ENCODE measurements at places on chromosomes 2 and 18.

GRCh38 chr2:190677255-190677654, 28.4 kb downstream of the NAB1 start:
- DNase-seq: peak; percentile 71

- peak; percentile 5 for DNase-seq
Measured at GRCh38 chr2:37507703-37508102, 163.3 kb downstream of the QPCT start.

DNA sequence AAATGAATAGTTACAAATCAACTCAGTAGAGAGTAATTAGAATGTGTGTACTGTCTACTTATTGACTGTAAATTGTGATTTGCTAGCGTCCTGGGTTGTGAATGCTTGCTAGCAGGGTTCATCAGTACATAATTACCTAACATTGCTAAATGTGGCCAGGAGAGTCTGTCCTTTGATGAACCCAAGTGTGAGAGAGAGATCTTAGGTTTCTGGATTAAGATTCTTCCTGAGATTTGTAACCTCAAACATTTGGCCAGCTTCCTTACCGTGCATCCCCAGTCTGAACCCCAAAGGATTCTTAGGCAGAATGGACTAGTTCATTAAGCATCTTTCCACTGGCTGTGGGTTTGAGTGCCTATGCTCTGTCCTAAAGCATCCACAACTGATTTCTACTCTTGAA, 84.0 kb upstream of the ITPRID2 start:
- DNase-seq: no peak

GRCh38 chr18:44896846-44897245, 216.2 kb downstream of the SETBP1 start:
- no peak for DNase-seq

DNA sequence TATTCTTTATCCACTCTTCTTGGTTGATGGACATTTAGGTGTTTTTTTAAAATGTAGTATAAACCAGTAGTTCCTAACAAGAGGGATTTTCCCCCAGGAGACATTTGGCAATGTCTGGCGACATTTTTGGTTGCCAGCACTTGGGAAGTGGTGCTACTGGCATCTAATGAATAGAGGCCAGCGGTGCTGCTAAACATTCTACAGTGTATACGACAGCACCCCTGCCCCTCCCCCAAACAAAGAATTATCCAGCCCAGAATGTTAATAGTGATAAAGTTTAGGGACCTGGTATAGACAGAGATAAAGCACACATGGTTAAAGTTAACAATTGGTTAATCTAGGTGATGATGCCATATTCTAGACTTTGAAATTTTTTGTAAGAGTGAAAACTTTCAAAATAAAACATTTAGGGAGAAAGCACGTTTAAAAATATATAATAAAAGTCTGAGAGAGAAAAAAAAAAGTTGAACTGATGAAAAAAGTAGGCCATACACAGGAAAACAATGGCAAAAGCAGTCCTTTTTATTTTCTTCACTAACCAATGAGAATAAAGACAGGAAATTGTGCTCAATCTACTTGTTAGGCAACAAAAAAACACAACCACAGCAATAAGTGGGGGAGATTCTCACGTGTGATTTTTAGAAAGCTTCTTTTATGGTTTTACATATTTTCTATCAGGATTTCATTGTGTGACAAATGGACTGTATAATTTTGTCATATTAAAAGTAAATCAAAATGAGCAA, 14.8 kb downstream of the FBXO48 start:
- DNase-seq: no peak

DNA sequence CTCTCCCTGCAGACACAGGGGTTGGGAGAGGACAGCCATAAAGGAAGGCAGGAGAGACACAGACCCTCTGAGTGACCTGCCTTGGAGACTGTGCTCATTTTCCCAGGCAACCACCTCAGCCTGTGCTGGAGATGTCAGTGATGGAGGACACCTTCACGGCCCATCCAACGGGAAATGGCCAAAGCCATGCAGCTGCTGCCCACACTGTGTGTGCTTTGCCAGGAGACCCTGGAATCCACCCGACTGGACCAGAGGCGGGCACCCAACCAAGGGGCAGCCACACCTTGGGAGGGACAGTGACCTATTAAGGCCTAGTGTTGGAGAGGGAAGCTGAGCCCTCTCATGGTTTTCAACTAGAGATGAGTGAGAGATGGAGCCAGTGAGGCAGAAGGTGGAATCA, 192.5 kb downstream of the SMAD2 start:
- DNase-seq: no peak

DNA sequence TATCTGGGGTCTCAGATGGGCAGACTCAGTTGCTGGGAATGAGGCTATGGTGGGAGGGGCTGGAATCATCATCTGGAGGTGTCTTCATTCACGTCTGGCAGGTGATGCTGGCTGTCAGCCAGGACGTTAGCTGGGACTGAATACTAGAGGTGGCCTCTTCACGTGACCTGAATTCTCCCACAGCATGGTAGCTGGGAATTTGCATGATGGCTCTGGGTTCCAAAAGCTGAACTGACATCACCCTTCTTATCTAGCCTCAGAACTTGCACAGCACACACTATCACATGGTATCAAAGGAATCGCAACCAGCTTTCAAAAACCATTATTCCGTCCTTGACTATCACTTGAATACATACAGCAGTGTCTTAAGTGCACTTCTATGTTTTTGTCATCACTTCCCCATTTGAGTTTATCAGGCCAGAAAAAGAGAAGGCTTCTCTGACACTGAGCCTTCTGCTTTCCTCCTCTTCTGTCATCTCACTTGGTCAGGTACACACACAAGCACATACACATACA, 53.0 kb upstream of the LRP2 start:
- DNase-seq: no peak

DNA sequence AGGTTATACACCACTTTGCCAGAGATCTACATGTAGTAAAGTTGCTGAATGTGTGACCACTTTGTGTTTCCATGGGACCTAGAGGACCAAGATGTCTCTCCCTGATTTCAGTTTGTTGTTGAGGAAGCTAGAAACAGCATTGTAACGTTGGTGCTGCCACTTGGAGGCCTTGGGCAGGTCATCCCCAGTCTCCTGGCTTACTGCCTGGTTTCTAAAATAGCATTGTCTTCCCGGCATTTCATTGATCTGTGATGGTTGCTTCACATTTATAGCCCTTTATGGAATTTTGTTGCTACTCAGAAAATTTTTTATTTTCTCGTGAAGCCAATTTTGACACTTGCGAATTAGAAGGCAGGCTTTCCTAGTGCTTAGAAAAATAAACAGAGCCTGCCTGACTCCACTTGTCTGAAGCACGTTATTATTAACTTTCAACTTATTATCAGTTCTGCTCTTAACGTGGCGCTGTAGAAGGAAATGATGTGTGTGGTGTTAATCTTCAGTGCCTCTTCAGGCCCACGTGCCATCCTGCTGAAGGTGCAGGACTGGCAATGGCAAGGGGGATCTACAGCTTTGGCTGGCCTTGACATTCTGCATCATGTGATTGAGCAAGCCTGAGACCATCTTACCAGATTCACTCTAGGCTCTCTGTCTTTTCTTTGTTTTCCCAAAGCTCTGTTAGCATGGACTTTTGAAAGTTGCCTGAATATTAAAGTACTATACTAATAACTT, 59.9 kb downstream of the INPP4A start:
- DNase-seq: peak; percentile 38
